ENCODE measurements at places on chromosomes 7 and 10.

GRCh38 chr7:29564496-29565223 is 1.0 kb downstream of the PRR15 start:
- peak; percentile 72 for DNase-seq

DNA sequence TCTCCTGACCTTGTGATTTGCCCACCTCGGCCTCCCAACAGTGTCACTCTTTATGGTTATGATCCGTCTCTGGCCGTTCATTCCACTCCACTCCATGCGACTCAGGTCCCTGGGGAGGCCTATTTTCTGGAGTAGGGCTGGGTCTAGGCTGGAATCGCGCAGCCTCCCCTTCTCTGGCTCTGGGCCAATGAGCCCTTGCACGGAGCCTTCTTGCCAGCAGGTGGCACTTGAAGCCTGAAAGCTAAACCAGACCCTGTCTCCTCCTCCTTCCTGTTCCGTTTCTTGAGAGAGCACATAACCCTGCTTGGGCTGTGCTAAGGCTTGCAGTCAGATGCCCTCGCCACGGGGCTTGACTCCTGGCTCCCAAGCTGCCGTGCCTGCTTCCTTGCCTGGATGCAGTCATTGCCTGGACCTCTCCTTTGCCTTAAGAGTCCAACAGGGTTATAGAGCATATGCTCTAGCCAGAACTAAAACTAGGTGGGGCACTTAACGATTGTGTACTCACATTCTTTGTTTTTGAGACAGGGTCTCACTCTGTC is 9.6 kb upstream of the DNAJB12 start:
- peak; percentile 88 for DNase-seq

DNA sequence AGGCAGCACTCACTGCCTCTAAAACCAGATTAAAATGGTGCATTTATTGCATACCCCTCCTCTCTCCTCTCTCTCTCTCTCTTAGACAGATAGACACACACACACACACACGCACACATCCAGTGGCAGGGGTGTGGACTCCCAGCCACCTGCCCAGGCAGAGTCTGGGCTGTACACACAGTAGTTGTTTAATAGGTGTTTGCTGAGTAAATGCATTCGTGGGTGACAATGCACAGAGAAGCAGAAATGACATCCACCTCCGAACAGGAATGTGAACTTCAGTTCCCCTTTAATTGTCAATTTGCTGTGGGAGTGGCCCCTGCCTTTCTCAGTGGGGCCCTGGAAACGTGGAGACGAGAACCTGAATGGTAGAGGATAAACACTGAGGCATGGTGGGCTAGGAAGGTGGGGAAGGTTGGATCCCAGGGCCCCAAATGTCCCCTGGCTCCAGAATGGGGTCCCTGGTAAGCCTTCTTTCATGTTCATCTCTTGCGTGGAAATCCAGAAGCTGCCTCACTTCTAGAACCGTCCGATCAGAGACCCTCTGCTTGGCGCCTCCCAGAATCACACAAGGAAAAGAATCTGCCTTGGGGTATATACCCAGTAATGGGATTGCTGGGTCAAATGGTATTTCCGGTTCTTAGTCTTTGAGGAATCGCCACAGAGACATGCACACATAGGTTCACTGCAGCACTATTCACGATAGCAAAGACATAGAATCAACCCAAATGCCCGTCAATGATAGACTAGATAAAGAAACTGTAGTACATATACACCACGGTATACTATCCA is 58.5 kb upstream of the ECHDC3 start:
- DNase-seq = no peak

DNA sequence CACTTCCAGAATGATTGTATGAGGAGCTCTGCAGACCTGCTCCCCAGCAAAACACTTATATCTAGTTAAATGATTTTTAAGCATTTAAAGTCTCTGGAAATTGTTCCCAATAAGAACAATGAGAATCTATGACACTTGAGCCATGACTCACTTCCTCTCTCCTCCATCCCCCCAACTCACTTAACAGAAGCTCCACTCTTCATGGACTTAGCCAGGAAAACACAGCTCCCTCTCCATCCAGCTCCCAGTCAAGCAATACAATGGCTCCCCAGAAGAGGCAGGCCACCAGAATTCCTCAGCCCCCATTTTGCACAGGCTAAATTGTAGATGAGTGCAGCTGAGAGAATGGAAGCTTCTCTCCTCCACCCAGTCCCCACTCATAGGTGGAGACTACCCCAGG is 27.0 kb downstream of the AOC1 start:
- DNase-seq = no peak

- peak; percentile 49 for DNase-seq
Measured at GRCh38 chr10:5442065-5442989, 30.0 kb downstream of the NET1 start.

GRCh38 chr10:16867990-16868389 is 50.8 kb upstream of the RSU1 start:
- DNase-seq = no peak

DNA sequence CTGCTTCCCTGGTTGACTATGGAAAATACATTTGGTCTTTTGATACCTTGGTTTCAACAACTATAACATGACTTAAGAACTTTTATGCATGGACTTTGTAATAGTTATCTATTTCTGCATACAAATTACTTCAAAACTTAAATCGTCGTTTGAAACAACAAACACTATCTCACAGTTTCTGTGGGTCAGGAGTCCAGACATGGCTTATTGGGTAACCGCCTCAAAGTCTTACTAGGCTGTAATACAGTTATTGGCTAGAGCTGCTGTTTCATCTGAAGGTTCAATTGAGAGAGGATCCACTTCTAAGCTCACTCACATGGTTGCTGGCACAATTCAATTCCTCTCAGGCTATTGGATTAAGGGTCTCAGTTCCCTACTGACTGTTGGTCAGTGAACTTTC is 135.1 kb downstream of the LYZL1 start:
- no peak for DNase-seq

DNA sequence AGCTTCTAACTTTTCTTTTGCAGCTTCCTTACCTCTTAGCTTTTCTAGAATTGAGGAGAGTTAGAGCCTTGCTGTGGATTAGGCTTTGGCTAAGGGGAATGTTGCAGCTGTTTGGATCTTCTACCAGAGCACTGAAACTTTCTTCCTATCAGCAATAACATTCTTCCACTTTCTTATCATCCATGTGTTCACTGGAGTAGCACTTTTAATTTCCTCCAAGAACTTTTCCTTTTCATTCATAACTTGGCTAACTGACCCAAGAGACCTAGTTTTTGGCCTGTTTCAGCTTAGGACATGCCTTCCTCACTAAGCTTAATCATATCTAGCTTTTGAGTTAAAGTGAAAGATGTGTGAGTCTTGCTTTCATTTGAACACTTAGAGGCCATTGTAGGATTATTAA is 19.6 kb downstream of the MINPP1 start:
- no peak for DNase-seq

GRCh38 chr7:129780257-129780973 is 168.9 kb downstream of the NRF1 start:
- no peak for DNase-seq

- DNase-seq = no peak
Measured at GRCh38 chr10:109899356-109900331, 23.7 kb downstream of the XPNPEP1 start.

DNA sequence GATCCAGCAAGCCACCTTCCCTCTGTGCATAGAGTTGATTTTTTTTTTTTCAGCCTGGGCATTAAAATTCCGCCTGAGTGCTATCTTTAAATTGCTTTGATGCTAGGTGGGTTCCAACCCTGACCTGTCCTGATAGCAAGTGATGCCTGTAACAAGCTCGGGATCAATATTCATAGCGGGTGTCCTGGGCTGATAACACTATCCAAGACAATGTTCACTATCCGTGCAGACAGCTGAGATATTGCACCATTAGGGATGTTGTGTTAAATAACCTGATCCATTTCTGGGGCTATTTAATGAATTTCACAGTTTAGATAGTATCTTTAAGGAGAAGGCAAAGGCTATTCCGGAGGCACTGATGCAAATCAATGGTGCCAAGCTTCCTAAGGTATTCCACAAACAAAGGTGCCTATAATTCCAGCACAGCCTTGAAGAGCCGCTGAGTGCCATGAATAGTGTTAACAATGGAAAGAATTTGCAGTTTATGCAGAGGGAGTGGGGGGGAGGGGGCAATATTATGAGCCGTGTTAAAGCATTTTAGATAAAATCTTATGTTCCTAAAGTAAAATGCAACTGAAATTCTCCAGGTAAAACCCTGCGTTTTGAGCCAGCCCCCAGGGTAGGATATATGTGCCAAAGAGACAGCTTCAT is 4.2 kb upstream of the NKX1-2 start:
- no peak for DNase-seq

GRCh38 chr10:83930-84530 is 34.9 kb upstream of the TUBB8 start:
- no peak for DNase-seq

DNA sequence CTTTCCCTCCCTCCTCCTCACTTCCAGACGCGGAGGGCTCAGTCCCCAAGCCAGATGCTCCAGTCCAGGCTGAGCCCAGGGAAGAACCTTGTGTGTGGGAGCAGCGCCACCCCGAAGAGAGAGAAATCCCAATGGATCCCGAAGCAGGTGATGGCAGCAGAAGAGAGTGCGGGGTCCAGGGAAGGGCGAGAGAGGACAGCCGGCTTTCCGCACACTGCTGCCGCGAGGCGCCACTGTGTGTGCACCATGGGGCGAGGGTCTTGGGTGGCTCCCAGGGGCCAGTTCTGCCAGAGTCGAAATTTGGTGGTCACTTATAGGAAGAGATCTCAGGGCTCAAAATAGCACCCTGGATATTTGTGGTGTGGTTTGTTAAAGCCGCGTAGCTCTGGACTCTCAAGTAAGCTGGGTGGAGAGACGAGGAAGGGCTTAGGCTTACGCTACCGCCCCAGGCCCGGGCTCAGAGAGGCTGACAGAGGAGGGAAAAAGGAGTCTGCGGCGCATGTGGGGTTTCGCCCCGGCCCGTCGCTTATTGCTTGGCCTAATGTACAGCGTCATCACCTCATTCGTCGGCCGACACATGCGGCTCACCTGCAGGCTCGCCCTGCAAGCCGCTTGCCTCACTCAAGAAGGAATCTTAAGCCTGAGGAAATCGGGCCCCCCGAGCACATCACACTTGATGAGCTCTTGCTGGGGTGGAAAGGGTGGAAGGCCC is 12.1 kb downstream of the ZNF282 start:
- DNase-seq = no peak

DNA sequence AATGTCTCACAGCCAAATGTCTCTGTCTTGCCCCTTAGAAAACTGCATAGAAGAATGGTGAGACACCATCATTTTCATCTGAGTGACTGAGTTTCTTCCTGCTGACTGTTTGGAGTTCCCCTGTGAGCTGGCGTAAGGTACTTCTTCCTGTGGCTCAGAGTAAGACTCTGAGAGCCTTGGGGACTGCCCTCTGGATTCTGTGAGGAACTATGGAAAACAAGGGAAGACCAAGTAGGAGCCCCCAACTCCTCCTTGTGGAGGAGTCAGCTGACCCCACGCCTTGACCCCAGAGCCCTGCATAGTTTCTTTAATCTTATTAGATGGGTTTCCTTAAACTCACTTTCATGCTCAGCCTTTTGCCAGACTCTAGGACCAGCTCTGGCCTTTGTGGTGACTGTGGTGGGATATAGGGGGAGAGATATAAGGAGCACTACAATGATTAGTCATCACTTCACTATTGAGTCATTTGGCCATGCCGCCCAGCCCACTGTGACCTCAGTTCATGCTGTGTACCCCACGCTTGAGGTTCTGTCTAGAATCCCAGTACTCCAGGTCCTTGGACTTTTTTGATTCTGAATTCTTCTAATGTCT is 51.8 kb upstream of the FAM133B start:
- DNase-seq = no peak

GRCh38 chr7:132083126-132083525 is 493.1 kb downstream of the PLXNA4 start:
- DNase-seq = no peak

- no peak for DNase-seq
Measured at GRCh38 chr7:2617325-2617905, 14.4 kb upstream of the TTYH3 start.

- DNase-seq = no peak
Measured at GRCh38 chr7:102875700-102876295, 37.0 kb upstream of the LRRC17 start.

DNA sequence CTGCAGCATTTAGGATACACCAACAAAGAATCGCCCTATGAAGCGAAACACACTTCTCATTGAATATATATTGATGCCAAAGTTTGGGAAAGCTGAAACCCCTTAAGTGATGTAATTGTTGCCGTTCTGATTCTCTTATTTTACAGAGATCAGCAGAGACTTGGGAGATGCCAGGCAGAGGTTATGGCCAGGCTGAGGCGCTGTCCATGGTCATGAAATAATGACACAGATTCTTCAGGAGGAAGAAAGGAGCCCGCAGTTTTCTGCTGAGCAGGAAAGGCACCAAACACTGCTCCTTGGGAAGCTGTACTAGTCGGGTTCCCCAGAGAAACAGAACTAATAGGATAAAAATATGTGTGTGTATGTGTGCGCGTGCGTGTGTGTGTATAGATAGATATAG is 566.0 kb downstream of the CALN1 start:
- DNase-seq = peak; percentile 50

DNA sequence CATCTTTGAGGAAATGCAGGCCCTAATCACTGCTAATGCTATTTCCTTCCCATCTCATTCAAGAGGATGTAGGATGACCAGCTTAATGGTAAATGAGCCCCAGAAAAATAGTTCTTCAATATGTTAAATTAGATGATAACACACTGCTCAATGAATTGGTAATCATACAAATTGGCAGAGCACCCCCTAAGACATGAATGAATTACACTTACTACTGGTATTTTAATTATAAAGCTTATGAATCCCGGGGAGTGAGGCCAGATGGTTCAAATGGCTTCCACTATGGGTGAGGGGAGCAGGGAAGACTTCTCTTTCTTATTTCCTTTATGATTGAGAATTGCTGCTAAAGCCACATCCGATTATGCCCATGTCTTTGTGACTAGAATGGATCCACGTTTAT is 159.2 kb upstream of the TARP start:
- DNase-seq = no peak

GRCh38 chr7:148115308-148115707 is 475.3 kb upstream of the C7orf33 start:
- DNase-seq = no peak

- DNase-seq = no peak
Measured at GRCh38 chr7:143892527-143893300, 9.3 kb downstream of the TCAF1 start.

- no peak for DNase-seq
Measured at GRCh38 chr10:62327885-62328284, 46.3 kb upstream of the ZNF365 start.

DNA sequence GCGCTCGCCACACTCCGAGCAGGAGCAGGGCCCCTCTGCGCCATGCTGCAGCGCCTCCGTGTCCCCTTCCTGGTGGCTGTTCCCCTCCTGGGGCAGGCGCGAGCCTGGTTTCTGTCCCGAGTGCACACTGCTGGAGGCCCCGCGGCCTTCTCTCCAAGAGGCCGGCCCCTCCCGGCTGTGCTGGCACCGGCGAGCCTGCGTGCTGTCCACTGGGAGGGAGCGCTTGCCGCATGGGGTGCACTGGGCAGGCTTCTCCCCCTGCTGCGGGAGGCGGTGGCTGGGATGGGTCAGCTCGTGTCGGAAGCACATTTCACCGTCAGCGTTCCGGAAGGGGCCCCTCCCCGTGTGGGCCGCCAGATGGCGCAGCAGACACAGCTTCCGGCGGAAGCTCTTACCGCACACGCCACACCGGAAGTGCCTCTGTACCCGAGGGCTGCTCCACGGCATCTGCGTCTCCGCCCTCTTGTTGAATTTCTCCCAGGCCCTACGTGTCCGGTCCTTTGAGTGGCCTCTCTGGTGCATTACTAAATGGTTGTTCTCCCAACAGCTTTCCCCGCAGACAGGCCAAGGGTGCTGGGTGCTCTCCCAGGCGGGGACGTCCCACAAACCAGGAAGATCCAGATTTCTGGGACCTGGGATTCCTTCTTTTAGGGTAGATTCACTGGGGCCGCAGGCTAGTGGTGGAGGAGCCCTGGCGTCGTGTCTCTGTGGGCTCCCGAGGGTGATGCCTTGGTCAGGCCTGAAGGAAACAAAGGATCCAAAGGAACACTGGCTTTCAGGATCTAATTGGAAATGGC is 18.7 kb downstream of the ZNF786 start:
- DNase-seq = peak; percentile 69
